ENCODE measurements at places on chromosomes 6 and 20. TPM values are rescaled to one million over a fixed set of nuclear protein-coding genes. Genes with fewer than 3 reads are reported as not detected.

The PAK5 gene
- total RNA-seq = not detected

The HSPA12B gene
- total RNA-seq = not detected

The STAU1 gene
- total RNA-seq = 34.3 TPM

The FLOT1 gene
- 15.1 TPM for total RNA-seq

The GSTA2 gene
- total RNA-seq = not detected

Measured in bronchial epithelial cell (primary cell).